Stimulated activated CD8-positive, alpha-beta memory T cell treated with anti-CD3 and anti-CD28 coated beads, Interleukin-7, amount 100 ng/mL, for 4 hours (primary cell): ENCODE measurements at places on chromosomes 1 and 21.

- DNase-seq = no peak
These were observed 3.5 kb downstream of the CD48 start for GRCh38 chr1:160708118-160708517.

GRCh38 chr1:40782371-40782956 lies 1.1 kb upstream of the KCNQ4 start:
- no peak for DNase-seq

DNA sequence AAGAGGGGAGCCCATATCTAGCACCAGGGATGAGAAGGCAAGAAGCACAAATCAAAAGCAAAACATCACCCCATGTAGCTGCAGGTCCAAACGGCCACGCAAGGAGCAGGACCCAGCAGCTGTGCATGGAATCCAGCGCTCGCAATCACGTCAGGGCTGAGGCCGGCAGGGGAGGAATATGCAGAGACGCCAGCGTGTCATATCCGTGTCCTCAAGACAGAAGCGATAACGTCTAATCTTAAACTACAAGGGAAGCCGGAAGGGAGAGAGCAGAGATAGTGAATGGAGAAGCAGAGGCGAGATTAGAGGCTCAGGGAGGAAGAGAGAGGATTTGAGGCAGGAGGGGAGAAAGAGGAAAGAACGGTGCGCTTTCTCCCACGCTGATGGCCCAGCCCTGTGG lies 39.1 kb downstream of the FBXO2 start:
- no peak for DNase-seq

- DNase-seq = no peak
These were observed 255.4 kb downstream of the TNR start for GRCh38 chr1:175487956-175488355.

DNA sequence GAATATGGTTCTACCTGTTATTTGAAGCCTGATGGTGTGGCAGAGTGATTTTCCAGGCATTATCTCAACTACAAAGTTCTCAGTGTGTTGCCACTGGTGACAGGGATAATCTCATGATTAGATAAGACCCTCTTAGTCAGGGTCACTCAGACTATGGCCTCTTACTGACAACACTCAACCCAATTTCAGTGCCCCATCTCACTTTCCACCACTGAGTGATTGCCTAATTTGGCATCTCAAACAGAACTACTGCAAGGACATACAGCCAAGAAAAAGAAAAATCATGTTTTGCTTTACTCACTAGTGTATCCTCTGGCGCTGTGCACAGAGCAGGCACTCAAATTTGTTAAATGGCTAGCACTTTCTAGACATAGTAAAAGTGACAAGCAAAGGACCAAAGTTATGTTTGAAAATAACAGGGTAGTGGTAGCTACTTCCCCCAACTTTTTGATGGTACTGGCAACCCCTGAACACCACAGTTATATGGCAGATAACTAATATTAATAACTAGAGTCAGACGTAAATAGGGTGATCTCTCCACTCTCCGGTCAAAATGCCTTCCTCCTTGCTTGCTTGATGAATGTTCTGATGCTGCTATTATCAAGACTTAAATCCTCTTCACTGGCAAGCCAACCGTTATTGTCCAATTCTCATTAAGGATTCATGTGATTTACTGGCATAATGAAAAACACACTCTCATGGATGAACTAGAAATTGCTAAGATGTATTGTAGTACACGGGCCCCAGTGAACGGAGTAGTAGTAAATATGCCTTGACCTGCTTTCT lies 37.1 kb upstream of the SLC30A10 start:
- DNase-seq = no peak

DNA sequence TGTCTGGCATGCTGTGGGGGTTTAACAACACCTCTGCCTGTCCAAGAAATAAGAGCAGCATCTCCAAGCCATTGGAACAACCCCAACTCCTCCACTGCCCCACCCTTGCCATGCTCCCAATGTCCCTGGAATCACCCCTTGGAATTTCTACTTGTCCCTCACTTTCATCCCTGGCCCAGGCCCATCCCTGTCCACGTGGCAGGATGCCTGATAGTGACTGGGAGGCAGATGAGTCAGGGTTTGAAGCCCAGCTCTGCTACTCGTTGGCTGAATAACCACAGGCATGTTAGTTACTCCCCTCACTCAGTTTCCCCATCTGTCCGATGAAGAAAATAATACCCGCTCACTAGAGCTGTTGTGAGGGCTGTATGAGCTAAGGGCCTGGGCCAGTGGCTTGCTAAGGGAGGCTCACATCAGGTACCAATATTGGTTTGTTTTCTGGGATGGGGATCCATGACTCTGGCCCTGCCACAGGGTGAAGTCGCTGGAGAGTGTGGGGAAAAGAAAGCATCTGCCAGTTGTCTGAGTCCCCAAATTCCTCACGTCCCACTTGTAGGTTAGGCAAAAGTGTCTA lies 99.4 kb upstream of the TLR5 start:
- DNase-seq = no peak

DNA sequence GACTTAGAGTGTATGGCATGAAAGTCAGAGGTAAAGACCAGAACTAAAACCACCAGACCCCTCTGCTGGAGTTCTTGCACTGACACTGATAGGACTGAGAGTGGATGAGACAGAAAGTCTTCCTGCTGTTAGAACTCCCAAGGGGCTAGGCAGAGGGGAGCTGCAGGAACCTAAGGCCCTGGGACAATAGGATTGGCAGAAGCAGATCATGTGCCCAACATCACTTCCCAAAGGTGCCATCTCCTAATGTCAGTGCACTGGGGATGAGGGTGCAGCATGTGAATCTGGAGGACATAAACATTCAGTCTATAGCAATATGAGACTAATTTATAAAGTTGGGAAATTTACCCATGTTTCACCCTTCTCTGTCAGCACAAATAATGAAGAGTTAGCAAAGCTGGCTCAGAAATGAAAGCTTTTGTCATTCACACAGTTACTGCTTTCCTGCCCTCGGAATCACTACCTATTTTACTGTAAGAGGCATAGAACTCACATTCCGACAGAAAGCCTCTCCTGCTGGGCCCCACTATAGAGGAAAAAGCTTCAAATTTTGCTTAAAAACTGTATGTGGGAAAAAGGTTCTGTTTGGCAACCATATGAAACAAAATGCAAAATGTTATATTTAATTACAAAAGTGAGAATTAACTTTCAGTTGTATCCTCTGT lies 49.9 kb upstream of the SSX2IP start:
- no peak for DNase-seq

- DNase-seq = no peak
These were observed 406 bp downstream of the KIAA0040 start for GRCh38 chr1:175192111-175192629.

DNA sequence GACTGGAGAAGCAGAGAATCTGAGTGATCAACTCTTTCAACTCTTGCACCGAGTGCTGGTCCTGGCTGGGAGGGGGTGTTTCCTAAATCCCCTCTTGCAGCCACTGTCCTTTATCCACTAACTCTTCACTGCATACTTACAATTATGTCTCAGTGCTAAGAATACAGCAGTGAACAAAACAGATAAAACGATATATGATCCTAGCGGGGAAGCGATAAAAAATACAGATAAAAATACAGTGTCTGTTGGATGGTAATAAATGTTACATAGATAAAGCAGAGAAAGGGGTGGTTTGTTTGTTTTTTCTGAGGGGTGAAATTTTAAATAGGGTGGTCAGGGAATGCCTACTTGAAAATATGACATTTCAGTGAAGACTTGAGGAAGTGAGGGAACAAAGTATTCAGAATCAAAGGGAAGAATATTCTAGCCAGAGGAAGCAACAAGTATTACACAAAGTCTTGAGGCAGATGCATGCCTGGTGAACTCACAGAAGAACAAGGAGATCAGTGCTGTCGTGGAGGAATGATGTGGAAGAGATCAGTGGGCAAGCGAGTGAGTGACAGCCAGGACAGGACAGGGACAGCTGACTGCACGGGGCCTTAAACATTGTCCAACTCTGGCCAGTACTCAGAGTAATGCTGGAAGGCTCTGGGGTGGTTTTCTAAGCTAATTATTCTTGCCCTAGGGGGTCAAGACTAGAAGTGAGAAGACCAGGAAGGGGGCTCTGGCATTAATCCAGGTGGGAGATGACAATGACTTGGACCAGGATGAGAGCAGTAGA lies 110.0 kb downstream of the APP start:
- DNase-seq = no peak

DNA sequence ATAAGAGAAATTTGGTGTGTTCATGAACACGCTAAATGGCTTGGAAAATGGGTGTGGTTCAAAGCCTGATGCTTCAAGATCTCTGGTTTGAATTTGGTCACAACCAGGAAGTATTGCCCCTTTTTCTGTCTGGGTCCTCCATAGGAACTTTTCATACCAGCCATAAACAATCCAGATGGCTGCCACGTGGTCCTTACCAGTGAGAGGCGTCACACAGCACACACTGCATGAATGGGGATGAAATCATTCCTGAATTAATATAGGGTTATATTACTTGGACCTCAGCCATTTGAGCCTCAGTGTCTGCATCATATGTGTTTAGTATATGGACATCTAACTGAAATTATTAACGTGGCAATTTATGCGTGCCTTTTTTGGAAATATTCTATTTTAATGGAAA lies 64.0 kb downstream of the PRRX1 start:
- DNase-seq = no peak

GRCh38 chr1:28642056-28642846 lies 616 bp downstream of the TAF12 start:
- no peak for DNase-seq

- DNase-seq = no peak
These were observed 57.0 kb upstream of the TARBP1 start for GRCh38 chr1:234535763-234536515.

DNA sequence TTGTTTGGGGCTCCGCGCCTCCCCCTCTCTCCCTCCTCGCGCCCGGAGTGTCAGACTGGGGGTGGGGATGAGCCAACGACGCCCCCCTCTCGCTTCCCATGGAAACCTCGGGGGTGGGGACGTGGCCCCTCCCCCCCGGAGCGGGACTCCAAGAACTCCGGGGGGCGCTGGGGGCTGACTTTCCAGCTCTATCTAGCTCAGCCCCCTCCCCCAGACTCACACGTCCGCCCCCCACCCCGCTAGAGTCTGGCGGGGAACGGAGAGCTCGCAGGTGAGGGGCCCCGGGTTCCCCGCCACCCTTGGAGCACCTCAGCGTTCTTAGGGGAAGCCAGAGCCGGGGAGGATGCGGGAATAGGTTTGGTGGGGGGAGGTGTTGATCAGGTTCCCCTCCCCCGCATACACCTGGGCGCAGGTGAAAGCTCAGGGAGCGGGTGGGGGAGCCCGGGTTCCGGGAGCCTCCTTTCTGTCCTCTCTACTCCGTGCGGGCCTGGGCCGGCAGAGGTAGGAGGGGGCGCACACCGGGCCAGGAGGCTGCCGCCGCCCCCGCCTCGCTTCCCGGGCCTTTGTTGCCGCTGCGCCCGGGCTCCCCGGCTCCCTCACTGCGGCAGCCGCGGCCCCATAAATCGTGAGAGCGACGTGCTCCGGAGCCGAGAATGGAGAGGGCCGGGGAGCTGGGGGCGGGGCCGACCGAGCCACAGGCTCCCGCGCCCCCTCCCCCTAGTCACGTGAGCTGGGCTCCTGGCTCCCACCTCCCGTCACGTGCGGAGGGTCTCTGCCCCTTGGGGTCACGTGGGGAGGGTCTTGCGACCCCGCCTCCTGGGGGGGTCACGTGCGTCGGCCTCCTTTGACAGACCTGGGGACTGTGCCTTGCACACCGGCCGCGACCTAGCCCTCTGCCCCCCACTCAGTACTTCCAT lies 1.9 kb downstream of the EFNA3 start:
- DNase-seq = peak; percentile 17

GRCh38 chr1:180444522-180444921 lies 57.9 kb downstream of the ACBD6 start:
- DNase-seq = no peak

DNA sequence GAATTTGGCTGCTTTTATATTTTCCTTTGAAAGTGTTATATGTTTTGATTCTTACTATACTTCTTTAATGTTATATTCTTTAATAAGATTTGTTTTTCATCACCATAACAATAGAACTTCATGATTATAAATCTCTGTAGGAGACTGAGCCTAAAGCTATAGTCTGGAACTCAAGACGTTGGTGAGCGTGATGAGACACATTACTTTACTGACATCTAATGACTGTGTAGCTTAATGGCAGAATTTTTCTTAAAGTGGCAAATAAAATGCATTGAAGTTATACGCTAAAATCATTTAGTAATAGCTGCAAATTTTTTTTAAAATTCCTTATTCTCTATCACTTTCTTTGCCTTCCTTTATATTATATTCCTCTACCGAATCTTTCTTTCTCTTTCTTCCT lies 56.1 kb upstream of the HAO2 start:
- no peak for DNase-seq

- no peak for DNase-seq
These were observed 300.7 kb downstream of the SEC16B start for GRCh38 chr1:177669161-177669560.

DNA sequence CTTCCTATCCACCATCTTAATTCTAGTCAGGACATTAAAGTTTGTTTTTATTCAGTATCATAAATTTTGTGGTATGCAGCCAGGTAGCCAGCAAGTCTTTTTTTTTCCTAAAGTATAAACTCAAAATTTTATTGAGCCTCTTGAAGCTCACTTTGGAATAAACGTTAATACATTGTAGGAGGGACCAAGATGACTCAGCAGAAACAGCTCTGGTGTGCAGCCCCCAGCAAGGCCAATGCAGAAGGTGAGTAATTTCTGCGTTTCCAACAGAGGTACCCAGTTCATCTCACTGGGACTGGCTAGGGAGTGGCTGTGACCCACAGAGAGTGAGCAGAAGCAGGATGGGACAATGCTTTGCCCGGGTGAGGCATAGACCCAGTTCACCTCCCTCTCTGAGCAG lies 9.7 kb upstream of the OR2M3 start:
- no peak for DNase-seq

GRCh38 chr1:218078916-218079315 lies 206.2 kb upstream of the RRP15 start:
- no peak for DNase-seq

- no peak for DNase-seq
These were observed 23.3 kb upstream of the MOV10 start for GRCh38 chr1:112651205-112651604.

DNA sequence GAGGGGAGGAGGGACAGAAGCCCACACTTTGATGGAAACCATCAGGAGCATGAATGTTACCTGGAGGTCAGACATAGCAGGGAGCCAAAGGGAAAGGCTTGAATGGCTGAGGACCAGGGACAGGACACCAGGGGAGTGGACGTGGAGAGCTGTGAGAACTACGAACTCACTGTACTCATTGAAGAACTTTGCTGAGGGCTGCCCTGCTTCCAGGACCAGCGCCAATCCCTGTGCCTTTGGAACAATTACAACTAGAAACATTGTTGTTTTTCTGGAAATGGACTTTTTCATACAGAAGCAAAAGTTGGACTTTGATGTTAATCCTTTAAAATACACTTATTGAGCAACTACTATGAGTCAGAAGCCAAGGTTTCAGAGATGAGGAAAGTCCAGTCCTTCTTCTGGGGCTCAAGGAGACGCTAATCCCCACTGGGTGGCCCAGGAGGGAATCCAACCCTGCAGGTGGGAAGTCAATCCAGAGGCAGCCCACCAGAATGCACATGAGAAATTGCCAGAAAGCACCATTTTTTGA lies 12.9 kb downstream of the TSPAN2 start:
- DNase-seq = no peak

- DNase-seq = no peak
These were observed 70.2 kb downstream of the SLC5A9 start for GRCh38 chr1:48292706-48293105.

GRCh38 chr1:90809093-90809492 lies 92.0 kb upstream of the BARHL2 start:
- no peak for DNase-seq

GRCh38 chr21:18164483-18164882 lies 80.2 kb upstream of the CHODL start:
- no peak for DNase-seq
